ENCODE measurements at places on chromosomes 4 and X.

DNA sequence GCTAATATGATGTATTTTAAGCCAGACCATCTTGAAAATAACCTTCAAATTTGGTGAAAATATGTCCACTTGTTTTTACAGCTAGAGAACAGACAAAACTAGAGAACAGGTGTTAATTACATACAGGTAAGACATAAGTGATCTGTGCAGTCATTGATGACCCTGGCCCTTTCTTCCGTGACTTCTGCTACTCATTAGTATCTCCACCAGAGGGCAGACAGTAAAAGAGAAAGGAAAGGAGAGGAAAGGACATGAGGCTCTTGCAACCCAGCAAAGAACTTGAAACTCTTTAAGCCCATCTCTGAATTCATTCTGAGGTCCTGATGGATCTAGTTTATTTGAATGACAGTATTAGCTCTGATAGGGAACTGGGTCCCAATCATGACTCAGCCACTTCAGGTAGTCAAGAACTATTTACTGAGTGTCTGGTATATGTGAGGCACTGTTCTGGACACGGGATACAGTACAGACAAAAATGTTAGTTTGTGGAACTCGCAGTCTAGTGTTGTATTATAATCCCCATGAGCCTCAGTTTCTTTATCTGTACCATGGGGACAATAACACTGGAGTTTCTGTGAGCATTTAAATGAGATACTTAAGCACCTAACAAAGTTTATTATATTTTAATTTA, 121.0 kb upstream of the TEX13D start:
- no peaks in the 10 kb centered on the region for H3K27me3 ChIP-seq
- no peak overlapping the region for H3K4me3 ChIP-seq
- H3K27ac ChIP-seq: no peak overlapping the region
- peaks cover 20% of the 10 kb centered on the region for H3K4me1 ChIP-seq
- H3K36me3 ChIP-seq: no peaks in the 10 kb centered on the region

- no peak overlapping the region for H3K4me3 ChIP-seq
- no peak for DNase-seq
- H3K36me3 ChIP-seq: no peaks in the 10 kb centered on the region
- no peak overlapping the region for H3K27ac ChIP-seq
Measured at GRCh38 chrX:25442499-25442898, 426.7 kb upstream of the ARX start.

DNA sequence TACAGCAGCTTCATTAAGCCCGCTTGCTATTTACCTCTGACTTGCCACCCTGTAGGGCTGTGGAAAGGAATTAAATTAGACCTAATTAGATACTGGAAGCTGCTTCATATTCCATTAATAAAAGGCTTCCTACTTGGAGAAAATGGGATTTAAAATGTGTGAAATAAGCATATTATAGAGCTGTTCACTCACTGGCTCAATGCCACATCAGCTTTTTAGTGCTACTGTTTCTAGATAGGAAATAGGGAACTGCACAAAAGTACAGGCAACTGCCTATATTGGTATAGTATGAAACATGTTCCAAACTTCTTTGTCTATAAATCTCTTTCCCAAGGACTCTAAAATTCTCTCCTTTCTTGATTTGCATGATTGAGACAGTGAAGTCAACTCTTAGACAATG, 407.9 kb upstream of the AADAT start:
- peak overlapping the region; percentile 78 for H3K4me3 ChIP-seq
- no peaks in the 10 kb centered on the region for H3K27me3 ChIP-seq
- DNase-seq: peak; percentile 56

- H3K4me3 ChIP-seq: no peak overlapping the region
- H3K36me3 ChIP-seq: no peaks in the 10 kb centered on the region
- H3K27me3 ChIP-seq: no peaks in the 10 kb centered on the region
Measured at GRCh38 chr4:89213382-89213701, 94.3 kb downstream of the GPRIN3 start.

DNA sequence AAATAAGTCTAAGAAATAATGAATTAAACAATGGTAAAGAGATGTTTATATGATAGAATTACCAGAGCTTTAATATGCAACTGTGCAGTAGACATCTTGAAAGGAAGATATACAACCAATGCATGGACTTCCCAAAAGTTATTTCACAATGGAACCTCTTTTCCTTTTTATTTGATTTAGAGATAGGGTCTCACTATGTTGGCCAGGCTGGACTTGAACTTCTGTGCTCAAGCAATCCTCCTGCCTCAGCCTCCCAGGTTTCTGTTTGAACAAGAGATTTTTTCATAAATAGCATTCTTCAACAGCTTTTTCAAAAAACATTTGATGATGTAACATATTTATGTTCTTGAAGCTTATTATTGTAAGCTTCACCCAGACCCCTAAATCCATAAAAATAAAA, 72.0 kb downstream of the LRBA start:
- no peaks in the 10 kb centered on the region for H3K36me3 ChIP-seq
- no peak for DNase-seq
- peaks cover 44% of the 10 kb centered on the region for H3K4me1 ChIP-seq
- no peak overlapping the region for H3K4me3 ChIP-seq
- H3K27ac ChIP-seq: no peak overlapping the region

- no peaks in the 10 kb centered on the region for H3K27me3 ChIP-seq
- H3K4me1 ChIP-seq: peaks cover 3% of the 10 kb centered on the region
- H3K4me3 ChIP-seq: no peak overlapping the region
- H3K27ac ChIP-seq: no peak overlapping the region
- no peak for DNase-seq
Measured at GRCh38 chr4:110061076-110061475, 137.3 kb downstream of the ELOVL6 start.

DNA sequence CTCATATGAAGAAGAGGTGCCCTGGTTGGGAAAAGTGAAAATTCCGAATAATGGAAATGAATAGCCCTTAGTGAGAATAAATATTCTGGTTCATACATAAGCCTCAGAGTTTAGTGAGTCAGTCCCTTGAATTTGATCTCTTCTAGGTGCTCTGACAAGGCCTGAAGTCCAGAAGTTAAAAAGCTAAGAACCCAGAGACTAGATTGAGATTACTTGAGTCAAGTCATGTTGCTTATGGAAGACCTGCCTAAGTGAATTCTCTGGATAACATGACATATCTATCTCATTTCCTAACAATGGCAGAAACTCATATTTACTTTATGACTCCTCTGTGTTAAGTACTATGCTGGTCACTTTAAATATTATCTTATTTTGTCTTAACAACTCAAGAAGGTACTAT, 10.5 kb upstream of the PRSS48 start:
- H3K4me3 ChIP-seq: no peak overlapping the region
- H3K36me3 ChIP-seq: no peaks in the 10 kb centered on the region
- H3K27ac ChIP-seq: no peak overlapping the region
- no peaks in the 10 kb centered on the region for H3K4me1 ChIP-seq
- no peak for DNase-seq

GRCh38 chr4:92381616-92382015, 77.8 kb downstream of the GRID2 start:
- DNase-seq: peak; percentile 18
- no peaks in the 10 kb centered on the region for H3K4me1 ChIP-seq
- no peak overlapping the region for H3K4me3 ChIP-seq
- no peaks in the 10 kb centered on the region for H3K36me3 ChIP-seq
- H3K27ac ChIP-seq: no peak overlapping the region
- H3K27me3 ChIP-seq: no peaks in the 10 kb centered on the region

- DNase-seq: peak; percentile 70
- no peaks in the 10 kb centered on the region for H3K36me3 ChIP-seq
- H3K4me3 ChIP-seq: no peak overlapping the region
- no peak overlapping the region for H3K27ac ChIP-seq
- H3K4me1 ChIP-seq: peaks cover 20% of the 10 kb centered on the region
- H3K27me3 ChIP-seq: no peaks in the 10 kb centered on the region
Measured at GRCh38 chrX:100687128-100687527, 43.1 kb downstream of the SRPX2 start.

- H3K27me3 ChIP-seq: no peaks in the 10 kb centered on the region
- H3K4me1 ChIP-seq: no peaks in the 10 kb centered on the region
- no peak overlapping the region for H3K4me3 ChIP-seq
- DNase-seq: no peak
- H3K36me3 ChIP-seq: no peaks in the 10 kb centered on the region
Measured at GRCh38 chrX:144006811-144007210, 122.9 kb downstream of the UBE2NL start.

DNA sequence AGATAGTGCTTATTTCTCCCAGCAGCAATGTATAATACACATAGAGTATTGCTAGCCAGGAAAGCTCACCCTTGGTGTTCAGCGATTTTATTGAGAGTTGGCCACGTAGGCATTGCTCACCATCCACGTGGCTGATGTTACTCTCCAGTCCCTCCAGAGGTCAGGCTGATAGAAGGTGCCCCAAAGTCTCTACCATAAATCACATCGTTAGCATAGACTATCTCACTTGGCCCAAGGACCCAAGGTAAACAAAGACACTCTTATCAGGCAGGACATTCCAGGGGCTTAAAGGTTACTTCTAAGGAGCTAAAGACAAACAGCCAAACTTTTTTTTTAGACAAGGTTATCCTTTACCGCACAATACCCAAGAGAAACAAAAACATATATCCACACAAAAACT, 30.3 kb upstream of the RGN start:
- H3K36me3 ChIP-seq: no peaks in the 10 kb centered on the region
- no peak overlapping the region for H3K4me3 ChIP-seq
- no peaks in the 10 kb centered on the region for H3K4me1 ChIP-seq
- no peaks in the 10 kb centered on the region for H3K27me3 ChIP-seq
- no peak overlapping the region for H3K27ac ChIP-seq

GRCh38 chrX:136896121-136896914, 15.8 kb upstream of the RBMX start:
- H3K4me3 ChIP-seq: no peak overlapping the region
- no peaks in the 10 kb centered on the region for H3K27me3 ChIP-seq
- no peak for DNase-seq
- H3K36me3 ChIP-seq: no peaks in the 10 kb centered on the region
- H3K27ac ChIP-seq: peak overlapping the region; percentile 43

- H3K4me3 ChIP-seq: no peak overlapping the region
- peaks cover 4% of the 10 kb centered on the region for H3K4me1 ChIP-seq
- no peaks in the 10 kb centered on the region for H3K36me3 ChIP-seq
- no peaks in the 10 kb centered on the region for H3K27me3 ChIP-seq
- no peak for DNase-seq
Measured at GRCh38 chrX:109974906-109975655, 27.8 kb upstream of the TMEM164 start.

DNA sequence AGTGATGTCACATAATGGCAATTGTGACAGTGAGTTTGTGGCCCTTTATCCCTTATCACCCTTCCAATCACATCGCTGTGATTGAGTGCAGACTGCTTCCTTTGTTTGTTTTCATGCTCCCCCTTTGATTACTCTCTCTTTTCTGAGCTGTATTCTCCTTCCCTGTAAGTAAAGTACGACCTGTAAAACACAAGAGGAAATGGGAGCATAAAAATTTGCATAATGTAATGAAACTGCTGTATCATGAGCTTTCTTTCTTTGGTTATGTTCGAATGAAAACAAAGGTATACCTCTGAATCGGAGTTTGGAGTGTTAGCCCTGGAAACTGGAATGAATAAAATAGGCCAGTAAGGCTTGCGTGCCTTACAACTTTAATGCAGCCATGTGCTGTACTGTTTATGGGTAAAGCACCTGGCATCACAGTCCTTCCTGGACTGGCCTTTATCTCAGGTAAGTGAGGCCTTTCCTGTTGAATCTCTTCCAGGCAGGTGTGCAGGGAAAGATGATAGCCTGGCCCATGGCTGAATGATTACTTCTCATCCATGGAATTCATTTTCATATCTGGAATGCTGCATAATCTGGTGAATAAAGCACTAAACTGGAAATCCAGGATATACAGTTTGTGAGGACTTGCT, 26.6 kb upstream of the HS3ST1 start:
- no peak for DNase-seq
- H3K36me3 ChIP-seq: no peaks in the 10 kb centered on the region
- no peak overlapping the region for H3K4me3 ChIP-seq
- H3K4me1 ChIP-seq: no peaks in the 10 kb centered on the region
- H3K27me3 ChIP-seq: no peaks in the 10 kb centered on the region
- no peak overlapping the region for H3K27ac ChIP-seq

DNA sequence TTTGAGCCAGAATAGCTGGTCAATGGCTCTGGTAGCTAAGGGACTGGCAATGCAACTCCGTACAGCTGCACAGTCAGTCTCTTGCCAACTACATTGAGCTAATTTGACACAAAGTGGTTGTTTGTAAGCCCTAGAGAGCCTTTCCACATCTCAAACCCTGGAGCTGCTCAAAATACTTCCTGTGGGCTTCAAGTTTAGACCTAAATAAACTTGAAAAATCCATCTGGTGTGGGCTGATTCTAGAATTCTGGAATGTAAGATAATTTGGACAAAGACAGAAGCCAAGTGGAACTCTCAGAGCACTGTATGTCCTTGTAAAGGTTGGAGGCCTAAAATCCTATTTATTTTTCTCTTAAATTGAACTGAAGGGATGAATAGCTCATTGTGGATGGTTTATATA, 380.8 kb downstream of the SPRY1 start:
- no peak for DNase-seq
- H3K4me3 ChIP-seq: no peak overlapping the region
- no peak overlapping the region for H3K27ac ChIP-seq
- no peaks in the 10 kb centered on the region for H3K27me3 ChIP-seq

GRCh38 chr4:38069271-38069760, 109.1 kb downstream of the PTTG2 start:
- no peak overlapping the region for H3K4me3 ChIP-seq
- H3K27me3 ChIP-seq: no peaks in the 10 kb centered on the region
- DNase-seq: peak; percentile 79
- no peak overlapping the region for H3K27ac ChIP-seq

DNA sequence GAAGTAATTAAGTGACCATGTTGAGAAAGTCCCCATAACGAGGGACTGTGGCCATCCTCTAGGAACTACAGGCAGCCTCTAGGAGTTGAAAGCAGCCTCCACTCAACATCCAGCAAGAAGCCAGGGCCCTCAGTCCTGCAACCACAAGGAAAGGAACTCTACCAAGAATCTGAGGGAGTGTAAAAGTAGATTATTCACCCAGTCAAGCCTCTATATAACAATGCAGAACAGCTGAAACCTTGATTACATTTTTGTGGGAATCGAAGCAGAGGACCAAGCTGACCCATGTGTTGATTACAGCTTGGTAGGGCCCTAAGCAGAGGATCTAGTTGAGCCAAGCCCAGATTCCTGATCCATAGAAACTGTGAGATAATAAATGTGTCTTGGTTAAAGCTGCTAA, 17.1 kb downstream of the RPS6KA6 start:
- H3K4me1 ChIP-seq: no peaks in the 10 kb centered on the region
- H3K27ac ChIP-seq: no peak overlapping the region
- H3K4me3 ChIP-seq: no peak overlapping the region
- no peaks in the 10 kb centered on the region for H3K27me3 ChIP-seq

- no peaks in the 10 kb centered on the region for H3K27me3 ChIP-seq
- H3K27ac ChIP-seq: peak overlapping the region; percentile 94
- no peaks in the 10 kb centered on the region for H3K36me3 ChIP-seq
Measured at GRCh38 chr4:39043861-39044363, 11.7 kb upstream of the TMEM156 start.

All from common myeloid progenitor, CD34-positive (primary cell).